ENCODE measurements at places on chromosomes 2 and 18. TPM values are rescaled to one million over a fixed set of nuclear protein-coding genes. Genes with fewer than 3 reads are reported as not detected.

DNA sequence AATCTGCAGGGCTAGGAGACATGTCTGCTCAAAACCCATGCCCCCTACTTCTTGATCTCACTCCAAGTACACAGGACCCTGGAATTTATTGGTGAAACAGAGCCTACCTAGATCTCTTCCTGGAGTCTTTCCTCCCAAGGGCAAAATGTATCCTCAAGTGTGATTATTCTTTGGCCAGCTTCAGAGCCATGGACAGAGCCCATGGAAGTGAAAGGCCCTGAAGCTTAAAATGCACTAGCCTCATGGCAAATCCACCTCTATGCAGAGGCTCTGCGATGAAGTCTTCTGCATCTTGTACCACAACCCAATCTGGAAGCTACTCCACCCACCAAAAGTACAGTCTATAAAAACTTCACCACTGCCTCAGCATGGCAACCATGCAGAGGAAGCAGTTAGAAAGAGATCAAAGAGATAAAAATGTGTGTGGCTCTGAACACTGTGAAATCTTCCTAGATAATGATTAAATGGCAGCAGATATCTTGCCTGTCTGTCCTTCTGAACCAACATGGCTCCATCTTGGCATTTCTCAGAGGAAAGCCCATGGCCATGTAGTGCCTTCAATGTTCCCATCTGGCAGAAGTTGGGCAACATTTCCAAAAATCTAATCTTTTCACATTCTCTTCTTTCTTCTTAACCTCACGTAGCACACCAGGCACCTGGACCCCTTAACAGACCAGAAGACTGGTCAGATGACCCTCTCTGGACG is 142.9 kb upstream of the KLF7 start:
- no peak for DNase-seq

- DNase-seq: no peak
Measured at GRCh38 chr2:50672282-50672681, 359.6 kb downstream of the NRXN1 start.

GRCh38 chr2:9158786-9159779 is 47.5 kb upstream of the ASAP2 start:
- peak; percentile 51 for DNase-seq

- DNase-seq: no peak
Measured at GRCh38 chr2:63000801-63001200, 49.8 kb upstream of the OTX1 start.

DNA sequence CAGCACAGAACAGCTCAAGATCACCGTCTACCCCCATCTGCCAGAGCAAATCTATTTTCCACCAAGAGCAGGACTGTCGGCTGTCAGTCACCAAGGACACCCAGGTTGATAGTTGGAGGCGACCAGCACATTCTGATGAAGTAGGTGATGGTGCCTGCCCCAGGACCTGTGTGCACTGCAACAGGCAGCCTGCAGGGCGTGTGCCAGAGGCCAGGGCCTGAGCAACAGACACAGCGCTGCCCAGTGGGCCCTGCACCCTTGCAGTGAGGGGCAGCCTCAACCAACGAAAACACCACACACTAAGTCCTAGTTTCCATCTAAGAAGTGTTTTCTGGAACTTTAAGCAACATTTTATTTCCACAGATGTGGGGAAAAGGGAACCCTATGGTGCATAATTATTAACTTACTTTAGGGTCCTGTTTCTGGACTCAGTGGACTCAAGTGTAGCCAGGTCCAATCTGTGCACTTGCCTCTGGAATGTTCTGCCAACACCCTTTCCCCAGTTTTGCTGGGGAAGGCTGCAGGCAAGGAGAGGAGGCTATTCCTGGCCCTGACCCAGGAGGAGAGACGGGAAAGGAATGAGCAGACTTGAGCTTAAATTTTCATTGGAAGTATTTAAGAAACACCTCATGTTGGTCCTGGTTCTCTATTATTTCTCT is 61.5 kb downstream of the ADNP2 start:
- DNase-seq: no peak

- no peak for DNase-seq
Measured at GRCh38 chr2:19576411-19576810, 218.0 kb upstream of the OSR1 start.

DNA sequence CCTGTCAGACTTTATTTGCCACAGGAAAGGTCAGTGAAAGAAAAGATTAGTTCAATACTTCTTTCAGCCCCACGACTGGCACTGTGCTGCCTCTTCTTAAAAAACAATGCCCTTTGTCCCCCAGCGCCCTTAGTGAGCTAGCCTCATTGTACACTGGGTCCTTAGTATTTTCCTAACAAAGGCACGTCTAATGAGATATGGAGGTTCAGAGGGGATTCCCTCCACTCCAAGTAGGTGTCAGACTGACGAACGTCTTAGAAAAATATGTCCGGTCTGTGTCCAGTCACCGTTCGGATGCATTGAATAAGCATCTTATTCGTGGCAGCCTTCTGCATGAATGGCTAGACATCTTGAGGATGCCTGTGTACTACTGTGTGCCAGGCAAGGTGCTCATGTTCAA is 1.1 kb downstream of the FECH start:
- no peak for DNase-seq

GRCh38 chr2:151669585-151670081 is 64.6 kb downstream of the NEB start:
- DNase-seq: no peak

DNA sequence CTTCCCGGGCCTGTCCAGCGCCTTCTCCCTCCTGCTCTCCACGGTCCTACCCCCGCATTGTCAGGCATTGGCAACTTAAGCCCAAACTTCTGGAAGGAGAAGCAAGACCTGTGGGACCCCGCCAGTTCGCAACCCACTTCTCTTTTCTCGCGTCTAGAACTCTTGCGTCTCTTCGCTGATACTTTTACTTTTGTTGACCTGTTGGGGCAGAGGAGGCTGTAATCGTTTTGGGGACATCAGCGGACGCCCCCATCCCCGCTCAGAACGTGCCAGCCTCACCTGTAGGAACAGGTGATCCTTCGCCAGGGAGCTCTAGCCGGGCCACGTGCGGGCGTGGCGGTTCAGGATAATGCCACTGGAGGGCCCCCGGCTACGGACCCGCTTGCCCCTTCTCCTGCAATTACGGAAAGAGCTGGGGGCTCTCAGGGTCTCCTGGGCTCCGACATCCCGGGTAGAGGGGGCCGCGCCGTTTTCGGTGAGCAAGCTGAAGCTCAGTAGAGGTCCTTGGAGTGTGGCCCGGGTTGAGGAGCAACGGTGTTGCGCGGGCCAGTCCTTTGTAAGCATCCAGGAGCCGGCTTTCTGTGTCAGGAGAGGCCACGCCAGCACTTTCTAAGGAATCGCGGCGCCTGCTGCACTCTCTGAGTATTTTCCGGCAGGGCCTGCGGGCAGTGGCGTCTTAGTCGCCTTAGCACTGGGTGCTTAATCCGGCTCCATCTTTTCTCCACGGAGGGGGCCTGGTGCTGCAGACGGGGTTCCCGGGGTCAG is 1.6 kb downstream of the MTCL1 start:
- peak; percentile 71 for DNase-seq

- no peak for DNase-seq
Measured at GRCh38 chr2:96171831-96172230, 26.6 kb upstream of the DUSP2 start.

CNDP2 gene
- 26.7 TPM for total RNA-seq

SLC9A4 gene
- not detected for total RNA-seq

FBLN7 gene
- not detected for total RNA-seq

PKDCC gene
- 24.0 TPM for total RNA-seq

FOXD4L1 gene
- total RNA-seq: not detected

DYTN gene
- not detected for total RNA-seq

All from MG63 (cell line).